ENCODE measurements at places on chromosomes 7 and 10.

- no peak for DNase-seq
Observed at GRCh38 chr10:69119896-69120295, 4.1 kb upstream of the VPS26A start.

- no peak for DNase-seq
Observed at GRCh38 chr7:50629238-50629901, 64.2 kb upstream of the DDC start.

DNA sequence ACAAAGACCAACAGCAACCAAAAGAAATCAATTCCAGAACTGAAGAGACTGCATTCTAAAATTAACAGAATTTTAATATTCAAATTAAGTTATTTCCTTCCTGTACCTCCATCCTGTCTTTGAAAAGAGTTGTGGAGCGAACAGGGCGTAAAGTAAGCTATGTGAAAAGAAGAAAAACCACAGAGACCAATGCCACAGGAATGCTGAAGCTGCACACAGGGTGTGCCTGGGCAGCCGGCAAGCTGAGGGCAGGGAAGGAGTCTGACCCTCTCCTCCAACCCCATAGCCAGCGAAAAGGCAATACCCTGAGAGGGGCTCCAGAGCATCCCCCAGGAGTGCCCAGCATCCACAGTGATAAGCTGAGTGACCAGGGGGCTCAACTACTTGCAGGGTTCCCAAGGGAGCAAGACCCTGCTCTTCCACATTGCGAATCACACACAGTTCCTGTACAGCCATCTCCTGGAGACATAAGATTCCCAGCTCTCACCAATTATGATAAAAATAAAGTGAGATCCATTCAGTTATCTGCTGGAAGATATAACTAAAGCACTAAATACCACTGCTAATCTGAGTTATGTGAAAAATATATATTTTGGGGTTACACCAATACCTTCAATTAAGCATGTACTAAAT is 93.8 kb downstream of the PARD3 start:
- DNase-seq = no peak

DNA sequence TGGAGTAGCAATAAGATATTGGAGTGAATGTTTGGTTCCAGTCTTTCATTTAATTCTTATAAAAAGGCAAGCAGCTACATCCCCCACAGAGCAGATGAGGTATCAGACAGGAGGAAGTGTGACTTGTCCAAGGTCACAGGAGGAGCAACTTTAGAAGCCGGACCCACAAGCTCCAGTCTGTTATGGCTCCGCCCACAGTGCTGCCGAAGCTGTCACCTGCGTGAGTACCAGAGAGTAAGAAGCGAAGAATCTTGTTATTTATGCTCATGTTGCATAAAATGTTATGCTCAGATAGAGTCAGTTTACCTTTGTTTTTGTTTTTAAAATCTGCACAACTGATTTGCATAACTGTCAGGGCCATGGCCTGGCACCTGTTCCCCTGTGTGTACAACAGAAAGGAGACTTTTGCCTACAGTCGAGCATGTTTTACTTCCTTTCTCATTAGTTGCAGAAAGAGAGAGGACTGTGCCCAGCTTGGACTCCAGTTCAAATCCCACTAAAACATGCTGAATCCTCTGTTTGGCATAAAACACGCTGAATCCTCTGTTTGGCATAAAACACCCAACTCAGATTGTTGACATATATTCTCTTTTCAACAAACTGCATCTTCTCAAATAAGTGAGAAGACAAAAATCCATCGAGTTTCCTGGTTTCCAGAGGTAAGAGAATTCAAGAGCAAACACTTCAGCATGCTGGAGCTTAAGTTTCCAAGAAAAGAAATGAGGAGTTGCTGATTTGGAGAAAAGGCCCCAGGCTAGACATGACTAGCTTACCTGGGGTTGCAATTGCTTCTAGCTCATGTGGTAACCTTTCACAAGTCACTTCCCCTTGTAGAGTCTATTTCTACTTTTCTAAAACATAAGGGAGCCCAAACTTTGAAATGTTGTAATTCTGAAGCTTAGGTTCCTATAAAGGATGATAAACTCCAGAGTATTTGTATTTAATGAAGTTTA is 409.8 kb upstream of the ZMIZ1 start:
- no peak for DNase-seq

GRCh38 chr10:3963191-3963673 is 178.2 kb upstream of the KLF6 start:
- DNase-seq = no peak

DNA sequence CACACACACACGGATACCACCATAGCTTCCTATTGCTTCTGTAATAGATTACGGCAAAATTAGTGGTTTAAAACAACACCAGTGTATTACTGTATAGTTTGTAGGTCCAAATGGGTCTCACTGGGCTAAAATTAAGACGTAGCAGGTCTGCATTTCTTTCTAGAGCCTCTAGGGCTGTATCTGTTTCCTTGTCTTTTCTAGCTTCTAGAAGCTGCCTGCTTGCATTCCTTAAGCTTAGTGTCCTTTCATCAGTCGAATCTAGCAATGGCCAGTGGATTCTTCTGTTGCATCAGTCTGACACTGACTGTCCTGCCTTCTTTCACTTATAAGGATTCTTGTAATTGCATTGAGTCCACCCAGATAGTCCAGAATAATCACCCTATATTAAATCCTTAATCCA is 882.3 kb downstream of the PCDH15 start:
- no peak for DNase-seq

DNA sequence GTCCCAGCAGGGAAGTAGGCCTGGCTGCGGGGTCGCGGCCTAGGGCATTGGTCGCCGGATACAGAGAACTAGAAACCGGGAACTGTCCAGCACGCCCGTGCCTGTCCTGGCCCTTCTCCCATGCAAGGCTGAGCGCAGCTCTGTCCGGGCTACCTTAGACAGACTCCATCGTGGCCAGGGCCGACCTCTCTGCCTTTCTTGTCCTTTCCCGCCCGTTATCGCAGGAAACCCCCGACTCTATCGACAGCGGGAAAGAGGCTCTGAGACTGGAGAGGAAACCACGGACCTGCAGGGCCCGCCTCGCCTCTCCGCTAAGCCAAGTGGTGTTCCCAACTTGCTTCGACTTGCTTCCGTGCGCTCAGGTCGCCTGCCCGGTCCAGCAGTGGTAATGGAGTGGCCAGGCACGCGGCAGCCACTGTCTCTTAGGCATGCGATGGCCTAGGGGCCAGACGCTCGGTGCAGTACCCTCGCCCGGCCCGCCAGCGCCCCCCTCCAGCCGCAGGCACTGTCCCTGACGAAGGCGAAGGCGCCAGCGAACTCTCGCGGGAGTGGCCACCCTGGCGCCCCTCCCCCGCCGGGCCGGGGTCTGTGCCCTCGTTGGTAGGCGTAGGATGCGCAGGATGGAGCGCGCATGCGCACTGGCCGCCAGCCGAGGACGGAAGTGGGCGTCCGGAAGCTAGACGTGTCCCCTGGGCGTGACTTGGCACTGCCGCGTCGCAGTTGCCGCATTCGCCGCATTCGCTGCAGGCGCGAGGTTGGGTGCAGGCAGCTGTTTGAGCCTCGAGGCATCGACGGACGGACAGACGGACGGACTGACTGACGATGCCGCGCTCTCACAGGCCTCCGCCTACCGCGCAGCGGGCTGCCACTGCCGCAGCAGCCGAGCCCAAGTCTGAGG is 54.4 kb downstream of the MCMBP start:
- no peak for DNase-seq

GRCh38 chr10:52633266-52633665 is 139.3 kb downstream of the MBL2 start:
- DNase-seq = no peak

- DNase-seq = no peak
Observed at GRCh38 chr10:119706521-119707278, 19.1 kb upstream of the INPP5F start.

DNA sequence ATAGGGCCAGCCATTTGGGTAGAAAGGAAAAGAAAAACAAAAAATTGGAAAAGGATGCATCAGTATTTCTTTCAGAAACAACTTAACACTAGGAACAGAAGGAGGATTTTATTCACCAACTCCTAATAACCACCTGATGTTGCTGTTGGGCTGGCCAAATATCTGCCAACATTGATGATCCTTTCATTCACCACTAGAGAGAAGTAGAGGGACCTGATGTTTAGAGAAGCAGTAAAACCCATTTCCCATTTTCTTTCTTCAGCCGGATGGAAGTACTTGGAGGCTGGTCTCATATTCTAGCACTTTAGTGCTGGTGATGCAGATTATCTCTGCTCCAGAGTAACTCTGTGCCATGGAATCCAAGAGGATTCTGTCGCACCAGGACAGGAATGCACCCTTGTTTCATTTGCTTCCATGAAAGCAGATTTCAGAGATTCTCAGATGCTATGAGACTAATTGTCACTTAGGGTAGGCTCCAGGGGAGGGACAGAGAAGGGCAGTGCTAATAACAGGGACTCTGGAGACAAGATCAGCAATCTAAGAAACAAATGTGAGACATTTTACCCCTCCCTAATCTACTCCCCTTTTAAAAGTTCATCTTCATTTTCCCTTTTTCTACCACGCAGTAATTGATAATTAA is 3.1 kb downstream of the KLLN start:
- DNase-seq = peak; percentile 24

DNA sequence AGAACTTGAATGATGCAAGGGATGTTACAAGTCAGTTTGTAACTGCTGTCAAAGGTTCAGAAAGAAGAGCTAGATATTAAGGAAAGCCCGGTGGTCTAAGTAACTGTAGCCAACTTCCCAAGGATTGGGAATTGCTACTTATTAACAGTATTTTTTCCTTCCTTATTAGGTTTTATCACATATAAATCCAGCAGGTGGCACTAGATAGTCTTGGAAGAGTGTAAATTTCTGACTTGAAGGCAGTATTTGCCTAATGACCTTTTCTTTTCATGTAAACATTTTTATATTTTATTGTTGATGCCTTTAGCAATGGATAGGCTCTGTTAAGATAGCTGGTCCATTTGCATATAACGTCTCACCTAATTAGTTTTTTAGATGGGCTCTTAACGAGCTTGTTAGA is 51.2 kb downstream of the ANLN start:
- no peak for DNase-seq

DNA sequence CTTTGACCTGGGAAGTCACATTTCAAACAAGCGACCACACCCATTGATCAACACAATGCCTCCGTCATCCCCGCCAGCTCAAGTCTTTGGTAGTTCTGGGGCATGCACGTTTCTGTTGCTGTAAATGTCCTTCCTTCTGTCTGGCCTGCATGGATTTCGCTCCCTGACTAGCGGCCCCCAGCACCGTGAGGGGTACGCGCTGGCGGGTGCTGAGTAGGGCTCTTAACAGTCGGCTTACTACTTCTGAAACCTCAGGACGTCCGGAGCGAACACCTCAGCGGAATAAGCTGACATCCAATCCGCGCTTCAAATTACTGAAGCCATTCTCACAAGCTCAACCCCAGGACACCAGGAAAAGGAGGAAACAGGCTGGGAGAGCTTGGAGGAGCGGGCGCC is 505 bp downstream of the NUDCD3 start:
- no peak for DNase-seq

- no peak for DNase-seq
Observed at GRCh38 chr7:143422033-143422432, 13.4 kb upstream of the EPHA1 start.

- DNase-seq = no peak
Observed at GRCh38 chr7:129225931-129226572, 1.2 kb downstream of the AHCYL2 start.

- DNase-seq = no peak
Observed at GRCh38 chr10:101828766-101829551, 10.7 kb upstream of the OGA start.

DNA sequence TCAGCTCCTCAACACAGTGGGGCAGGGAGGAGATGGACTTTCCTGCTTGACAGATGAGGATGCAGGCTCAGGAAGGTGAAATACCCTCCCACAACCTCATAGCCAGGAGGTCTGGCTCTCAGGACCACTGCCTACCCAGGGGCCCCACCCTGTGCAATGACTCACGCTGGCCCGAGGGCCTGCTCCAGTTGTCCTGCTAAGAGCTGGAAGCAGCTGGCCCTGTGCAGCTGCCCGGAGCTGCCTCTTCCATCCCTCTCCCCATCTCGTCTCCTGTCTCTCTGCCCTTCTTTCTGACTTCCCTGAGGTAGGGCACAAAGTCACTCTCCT is 123.9 kb downstream of the ZMIZ1 start:
- no peak for DNase-seq

DNA sequence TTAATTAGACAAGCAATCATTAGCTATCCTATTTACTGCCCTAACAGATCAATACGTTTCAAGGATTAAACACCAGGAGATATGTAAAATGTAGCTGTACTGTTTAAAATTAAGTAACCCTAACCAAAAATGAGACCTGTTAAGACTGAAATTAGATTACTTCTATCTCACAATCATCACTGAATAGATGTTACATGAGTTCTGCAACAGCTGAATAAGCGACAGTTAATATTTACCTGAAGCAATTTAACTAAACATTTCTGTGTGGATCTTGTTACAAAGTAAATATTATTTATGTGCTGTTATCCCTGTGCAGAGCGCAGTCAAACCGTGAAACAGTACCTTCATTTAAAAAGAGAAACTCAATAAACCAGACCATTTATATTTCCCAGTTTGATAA is 122.5 kb downstream of the RELN start:
- no peak for DNase-seq

DNA sequence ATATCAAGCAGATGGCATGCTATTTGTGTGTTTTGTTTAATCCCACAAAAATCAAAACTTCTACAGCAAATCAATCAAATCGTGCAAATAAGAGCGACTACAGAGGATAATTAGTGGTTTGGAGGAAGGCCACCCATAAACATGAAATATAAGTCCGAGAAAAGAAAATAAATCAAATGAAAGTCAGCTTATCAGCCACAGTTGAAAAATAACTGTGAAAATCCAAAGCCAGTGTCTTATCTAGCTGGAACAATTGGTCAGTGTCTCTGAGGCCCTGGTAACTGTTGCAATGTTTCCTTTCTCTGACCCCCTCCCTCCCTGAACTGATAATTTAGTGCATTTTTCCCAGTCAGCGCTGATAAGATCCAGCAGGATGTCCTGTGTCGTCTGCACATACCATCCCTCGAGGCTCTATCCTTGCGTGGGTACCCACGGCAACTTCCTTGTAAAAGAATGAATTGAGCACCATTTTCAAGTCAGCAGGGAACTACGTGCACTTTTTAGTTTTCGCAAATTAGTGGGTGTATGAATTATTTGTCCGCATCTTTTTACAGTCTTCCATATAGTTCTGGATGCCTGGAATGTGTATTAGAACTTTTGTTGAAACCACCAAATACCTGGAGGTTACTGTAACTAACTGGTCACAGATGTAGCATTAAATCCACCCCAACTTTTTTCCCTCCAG is 10.8 kb upstream of the JCAD start:
- no peak for DNase-seq

DNA sequence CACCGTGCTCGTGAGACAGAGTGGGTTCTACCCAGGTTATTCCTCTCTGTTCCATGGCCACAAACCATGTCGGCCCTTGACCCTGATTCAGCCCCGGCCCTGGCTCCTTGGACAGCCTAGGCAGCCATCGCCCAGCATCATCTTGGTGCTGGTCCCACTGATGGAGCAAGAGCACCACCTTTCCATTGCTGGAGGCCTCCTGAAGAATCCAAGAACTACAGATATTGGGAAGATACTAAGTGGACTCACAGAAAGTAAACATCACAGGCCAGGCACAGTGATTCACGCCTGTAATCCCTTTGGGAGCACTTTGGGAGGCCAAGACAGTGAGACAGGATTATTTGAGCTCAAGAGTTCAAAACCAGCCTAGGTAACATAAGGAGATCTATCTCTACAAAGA is 125.1 kb downstream of the NT5C2 start:
- no peak for DNase-seq

All from T-helper 2 cell (primary cell).